ENCODE measurements at places on chromosomes 6 and 20.

DNA sequence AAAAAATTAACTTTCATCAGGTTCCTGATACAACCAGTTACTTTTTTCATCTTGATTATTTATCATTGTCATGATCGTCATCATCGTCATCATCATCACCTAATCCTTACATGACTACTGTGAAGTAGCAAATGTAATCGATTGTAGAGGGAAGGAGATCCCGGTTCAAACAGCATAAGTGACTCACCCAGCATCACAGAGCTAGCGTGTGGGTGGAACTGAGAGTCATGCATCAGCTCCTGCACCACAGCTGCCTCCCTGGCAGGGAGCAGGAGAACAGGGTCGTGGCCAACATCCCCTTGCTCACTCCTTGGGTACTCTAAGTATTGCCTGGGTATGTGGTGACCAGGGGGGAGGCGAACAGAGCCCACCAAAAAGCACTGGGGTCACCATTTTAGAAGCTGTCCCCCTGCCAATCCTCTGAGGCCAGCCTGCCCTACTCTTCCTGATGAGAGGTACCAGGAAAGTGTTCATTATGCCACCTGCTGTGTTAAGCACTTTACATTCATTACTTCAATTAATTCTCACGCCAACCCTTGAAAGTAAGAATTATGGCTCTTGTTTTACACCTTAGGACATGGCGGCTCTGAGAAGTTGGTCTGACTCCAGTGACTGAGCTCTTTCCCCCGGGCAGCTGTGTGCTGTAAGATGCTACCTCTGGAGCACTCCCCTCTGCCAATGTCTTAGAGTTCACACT lies 425.2 kb downstream of the CD83 start:
- DNase-seq = peak; percentile 24

DNA sequence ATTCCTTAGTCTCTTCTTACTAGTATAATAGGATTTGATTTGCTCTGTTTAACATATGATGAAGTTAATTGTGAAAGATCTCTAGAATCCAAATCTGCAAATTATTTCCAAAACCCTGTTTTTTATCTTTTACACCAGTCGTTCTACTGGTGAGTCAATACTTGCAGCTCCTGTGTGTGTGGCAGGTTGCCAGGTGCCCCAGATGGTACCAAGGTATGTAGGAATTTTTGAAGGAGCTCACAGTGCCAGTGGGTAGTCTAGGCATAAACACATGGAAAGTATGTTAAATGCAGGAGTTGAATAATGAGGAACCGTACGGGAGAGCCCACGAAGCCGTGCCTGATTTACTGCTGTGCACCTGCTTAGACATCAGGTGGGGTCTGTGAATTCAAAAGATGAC lies 192.2 kb downstream of the FARS2 start:
- no peak for DNase-seq

DNA sequence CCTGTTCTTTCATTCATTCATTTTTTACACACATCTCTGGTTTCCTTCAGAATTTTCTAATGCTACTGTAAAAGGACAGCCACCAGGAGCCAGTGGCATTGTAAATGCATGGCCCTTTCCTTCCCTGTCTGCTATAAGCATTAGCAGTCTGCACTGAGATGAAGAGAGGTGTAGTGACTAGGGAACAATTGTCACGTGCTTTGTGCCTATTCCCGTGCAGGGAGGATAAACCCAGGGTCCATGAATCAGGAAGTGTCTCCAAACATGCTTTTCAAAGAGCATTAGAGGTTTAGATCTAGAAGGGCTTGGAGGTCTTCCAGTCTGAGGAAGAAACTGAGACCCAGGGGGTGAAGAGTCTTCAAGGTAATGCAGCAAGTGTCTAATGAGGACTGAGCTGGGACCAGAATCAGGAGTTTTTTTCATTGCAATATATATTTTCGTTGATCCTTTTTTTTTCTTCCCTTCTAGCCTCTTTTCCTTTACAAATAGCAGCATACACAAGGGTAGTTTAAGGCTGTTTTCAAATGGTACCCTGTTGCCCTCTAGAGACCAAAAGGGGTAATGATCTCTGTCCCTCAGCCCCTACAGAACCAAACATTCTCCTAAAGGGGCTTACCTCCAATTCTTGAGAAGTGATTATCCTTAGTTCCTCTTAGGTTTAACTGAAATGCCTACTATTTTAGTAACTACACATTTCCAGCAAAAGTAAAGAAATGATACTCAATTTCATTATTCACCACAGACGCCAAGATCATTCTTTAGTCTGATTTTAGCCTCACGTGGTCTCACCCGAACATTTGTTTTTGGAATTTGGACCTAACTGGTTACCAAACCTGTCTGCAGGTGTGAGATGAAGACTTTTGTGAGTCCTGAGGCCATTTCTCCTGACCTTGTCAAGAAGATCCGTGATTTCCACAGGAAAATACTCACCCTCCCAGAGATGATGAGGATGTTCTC lies 6.6 kb downstream of the TRIM15 start:
- peak; percentile 38 for DNase-seq

DNA sequence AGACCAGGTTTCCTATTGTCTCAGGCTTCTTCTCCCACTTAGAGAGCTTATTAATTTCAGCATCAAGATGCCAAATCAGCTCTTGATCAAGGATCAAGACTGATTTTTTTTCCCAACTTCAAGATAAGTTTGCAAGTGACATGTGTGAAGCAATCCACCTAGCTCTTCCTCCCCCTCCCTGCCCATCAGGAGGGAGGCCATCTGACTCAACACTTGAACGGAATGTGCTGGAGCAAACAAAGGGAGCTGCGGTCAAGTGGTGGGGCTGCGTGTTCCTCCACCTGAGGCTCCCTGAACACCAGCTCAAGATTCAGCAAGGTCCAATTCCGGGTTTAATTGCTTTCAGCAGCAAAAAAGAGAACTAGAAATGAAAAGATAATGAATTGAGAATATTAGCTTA lies 38.7 kb downstream of the TTI1 start:
- DNase-seq = no peak

Measured in activated CD8-positive, alpha-beta T cell treated with anti-CD3 and anti-CD28 coated beads, Interleukin-2, amount 10 ng/mL, durations not matched to agents 7 days and 5 days (primary cell).